SW 1271 (cell line): ENCODE measurements at places on chromosomes 12 and 14.

DNA sequence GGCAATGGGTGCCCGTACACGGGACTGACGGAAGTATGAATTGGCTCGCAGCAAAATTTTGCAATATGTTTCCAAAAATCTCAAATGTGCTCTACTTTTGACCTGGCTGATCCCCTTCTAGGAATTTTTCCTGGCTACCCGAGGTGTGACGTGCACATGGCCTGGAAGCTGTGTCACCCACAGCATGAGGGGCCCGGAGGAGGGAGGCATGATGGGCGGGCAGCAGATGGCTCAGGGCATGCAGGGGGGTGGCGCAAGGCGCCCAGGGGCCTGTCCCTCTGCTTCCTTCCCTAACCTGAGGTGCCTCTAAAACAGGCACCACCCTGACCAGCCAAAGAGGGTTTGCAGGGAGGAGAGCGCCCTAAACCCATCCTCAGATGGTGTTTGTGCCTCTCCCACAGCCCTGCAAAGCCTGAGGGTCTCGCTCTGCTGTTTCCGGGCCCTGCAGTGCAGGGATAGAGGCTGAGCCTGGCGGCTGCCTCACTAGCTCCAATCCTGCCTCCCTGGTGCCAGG, 6.7 kb downstream of the GPR132 start:
- DNase-seq, result no peak

DNA sequence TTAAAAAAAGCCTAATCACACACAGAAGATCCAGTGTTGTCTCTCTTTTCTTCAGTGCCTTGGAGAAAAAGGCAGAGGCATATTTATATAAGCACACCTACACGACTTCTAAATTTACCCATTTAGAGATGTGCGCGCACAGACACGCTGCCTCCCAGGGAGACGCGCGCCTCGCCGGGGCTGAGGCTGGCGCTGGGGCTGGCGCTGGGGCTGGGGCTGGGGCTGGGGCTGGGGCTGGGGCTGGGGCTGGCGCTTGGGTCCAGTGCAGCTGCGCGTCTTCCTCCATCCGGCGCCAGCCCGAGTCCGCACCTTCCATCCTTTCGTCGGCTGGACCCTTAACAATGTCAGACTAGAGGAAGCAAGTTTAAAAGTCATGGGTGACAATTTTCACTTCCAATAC, 118.4 kb upstream of the ARID2 start:
- DNase-seq, result no peak

DNA sequence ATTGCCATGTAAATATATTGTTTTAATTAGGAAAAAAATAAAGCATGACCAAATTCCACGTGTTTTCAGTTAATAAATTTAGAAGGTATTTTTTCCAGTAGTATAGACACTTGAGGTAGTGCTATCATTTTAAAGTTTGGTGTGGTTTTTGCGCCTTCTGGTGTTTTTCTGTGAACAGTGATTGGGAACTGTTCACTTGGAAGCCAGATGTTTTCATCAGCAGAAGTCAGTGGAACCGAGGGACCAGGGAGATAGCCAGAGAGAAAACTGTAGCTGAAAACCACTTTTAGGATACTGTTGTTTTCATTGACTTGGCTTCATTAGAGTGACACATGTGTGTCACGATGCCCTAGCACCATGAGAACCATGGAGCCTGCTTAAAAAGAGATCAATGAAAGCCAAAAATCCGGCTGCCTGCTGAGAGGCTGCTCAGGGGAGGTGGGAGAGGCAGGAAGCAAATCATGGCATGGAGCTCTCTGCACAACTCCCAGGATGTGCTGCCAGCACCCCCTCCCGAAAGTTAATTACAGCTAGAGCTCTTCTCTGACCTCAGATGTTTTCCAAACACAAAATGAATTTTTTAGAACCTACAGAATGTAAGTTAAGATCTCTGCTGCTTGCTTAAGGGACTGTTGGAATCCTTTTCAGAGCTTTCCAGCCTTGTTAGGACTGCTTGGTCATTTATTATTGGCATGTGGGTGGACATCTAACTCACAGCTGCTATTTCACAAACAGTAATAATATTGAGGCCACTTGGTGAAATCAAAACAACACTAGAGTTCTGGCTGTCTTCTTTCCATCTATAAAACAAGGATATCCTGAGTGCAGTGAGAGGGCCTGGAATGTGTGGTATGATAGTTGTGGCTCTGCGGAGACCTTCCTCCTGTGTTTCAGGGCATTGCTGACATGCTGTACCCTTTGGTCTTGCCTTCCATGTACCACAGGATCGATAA, 192.3 kb downstream of the ANO4 start:
- DNase-seq, result no peak

GRCh38 chr12:55930771-55931316, at the start of gene DGKA:
TSS of gene DGKA (plus strand) at chr12:55931162. CDS start at chr12:55936504, 5,342 bp downstream.
- peak; percentile 73 for DNase-seq

DNA sequence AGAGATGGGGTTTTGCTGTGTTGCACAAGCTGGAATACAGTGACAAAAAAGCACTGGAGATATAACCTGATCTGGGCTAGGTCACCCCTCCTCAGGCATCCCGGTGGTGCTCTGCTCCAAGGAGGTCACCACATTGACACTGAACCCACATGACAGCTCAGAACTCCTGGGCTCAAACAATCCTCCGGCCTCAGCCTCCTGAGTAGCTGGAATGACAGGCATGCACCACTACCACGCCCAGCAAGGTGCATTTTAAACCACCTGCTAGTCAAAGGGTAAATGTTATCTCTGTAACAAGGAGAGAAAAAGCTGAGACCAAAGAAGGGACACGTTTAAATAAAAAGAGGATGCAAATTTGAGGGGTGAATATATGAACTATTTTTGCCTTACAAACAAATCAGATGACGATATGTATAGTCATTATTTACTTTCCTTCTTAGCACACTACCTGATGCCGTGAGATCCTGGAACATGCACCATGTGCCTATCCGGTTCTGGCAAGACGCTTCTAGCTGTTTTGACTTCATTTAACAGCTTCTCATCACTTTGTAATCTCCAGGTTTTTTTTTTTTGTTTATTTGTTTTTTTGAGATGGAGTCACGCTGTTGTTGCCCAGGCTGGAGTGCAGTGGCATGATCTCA, 135.1 kb downstream of the PPM1H start:
- DNase-seq, result no peak

DNA sequence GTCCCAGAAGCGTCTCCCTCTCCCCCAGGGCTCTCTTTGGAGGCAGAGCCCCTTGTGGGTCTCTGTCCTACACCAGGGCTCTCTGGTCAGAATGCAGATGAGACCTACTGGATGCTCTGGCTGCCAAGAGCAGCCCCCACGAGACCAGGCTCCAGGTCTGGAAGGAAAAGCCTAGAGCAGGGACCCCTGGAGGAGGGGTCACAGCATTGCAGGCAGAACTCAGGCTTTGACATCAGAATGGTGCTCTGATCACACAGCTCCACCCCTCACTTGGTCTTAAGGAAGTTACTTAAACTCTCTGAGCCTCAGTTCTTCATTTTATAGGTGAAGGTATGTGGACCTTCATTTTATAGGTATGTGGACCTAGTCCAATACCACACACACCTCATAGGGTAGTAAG, 83.1 kb downstream of the ARL6IP4 start:
- peak; percentile 5 for DNase-seq

GRCh38 chr12:15808652-15809051, 19.5 kb upstream of the EPS8 start:
- no peak for DNase-seq

- DNase-seq, result no peak
These were observed 505.4 kb downstream of the LRFN5 start for GRCh38 chr14:42112108-42112507.
